ENCODE measurements at places on chromosomes 2 and 18.

- DNase-seq = no peak
Observed at GRCh38 chr2:192574552-192574951, 379.8 kb upstream of the TMEFF2 start.

DNA sequence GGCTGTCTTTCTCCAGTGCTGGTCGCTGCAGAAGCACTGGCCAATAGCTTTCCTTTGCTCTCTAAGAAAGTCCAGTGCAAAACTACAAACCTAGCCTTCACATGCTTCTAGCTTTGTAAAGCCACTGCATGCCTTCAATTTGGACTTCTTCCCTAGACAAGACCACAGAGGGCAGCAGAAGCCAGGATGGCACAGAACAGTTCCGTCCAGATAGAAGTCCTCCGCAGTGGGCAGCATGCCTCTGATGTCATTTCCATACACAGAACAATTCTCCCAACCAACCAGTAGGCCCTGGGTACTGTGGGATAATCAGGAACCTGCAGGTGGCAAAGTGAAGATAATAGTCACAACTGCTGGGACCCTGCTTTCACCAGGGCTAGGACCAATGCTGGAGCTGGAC is 3.3 kb downstream of the ST6GAL2 start:
- no peak for DNase-seq

GRCh38 chr18:5159080-5159479 is 38.0 kb downstream of the AKAIN1 start:
- no peak for DNase-seq

GRCh38 chr2:172833898-172834297 is 98.3 kb downstream of the RAPGEF4 start:
- no peak for DNase-seq

- DNase-seq = no peak
Observed at GRCh38 chr2:70778676-70779075, 10.7 kb upstream of the ADD2 start.

GRCh38 chr2:152330235-152330866 is 4.6 kb upstream of the FMNL2 start:
- no peak for DNase-seq

DNA sequence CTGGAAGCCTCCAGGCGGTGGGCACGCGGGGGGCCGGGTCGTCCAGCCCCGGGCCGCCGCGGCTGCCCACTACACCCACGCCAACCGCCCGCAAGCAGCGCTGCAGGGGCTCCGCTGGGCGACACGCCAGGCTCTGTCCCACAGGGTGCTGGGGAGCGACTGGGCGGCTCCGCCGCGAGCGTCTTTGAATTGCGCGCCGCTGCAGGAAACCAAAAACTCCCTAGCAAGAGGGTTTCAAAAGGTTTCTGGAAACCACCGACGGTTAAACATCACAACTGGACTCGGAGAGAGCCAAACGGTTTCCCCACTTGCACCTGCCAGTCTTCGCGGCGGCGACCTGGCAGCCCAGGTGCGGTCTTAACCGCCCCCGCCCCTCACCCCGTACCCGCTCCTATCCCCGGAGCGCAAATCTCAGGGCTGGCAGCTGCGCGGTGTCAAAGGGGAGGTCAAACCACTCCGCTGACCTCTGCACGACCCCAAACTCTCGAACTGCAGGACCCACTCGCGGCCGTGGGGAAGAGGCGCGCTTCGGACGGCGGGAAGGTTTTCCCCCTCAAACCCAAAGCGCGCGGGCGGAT is 1.0 kb downstream of the CXCR4 start:
- DNase-seq = peak; percentile 38

DNA sequence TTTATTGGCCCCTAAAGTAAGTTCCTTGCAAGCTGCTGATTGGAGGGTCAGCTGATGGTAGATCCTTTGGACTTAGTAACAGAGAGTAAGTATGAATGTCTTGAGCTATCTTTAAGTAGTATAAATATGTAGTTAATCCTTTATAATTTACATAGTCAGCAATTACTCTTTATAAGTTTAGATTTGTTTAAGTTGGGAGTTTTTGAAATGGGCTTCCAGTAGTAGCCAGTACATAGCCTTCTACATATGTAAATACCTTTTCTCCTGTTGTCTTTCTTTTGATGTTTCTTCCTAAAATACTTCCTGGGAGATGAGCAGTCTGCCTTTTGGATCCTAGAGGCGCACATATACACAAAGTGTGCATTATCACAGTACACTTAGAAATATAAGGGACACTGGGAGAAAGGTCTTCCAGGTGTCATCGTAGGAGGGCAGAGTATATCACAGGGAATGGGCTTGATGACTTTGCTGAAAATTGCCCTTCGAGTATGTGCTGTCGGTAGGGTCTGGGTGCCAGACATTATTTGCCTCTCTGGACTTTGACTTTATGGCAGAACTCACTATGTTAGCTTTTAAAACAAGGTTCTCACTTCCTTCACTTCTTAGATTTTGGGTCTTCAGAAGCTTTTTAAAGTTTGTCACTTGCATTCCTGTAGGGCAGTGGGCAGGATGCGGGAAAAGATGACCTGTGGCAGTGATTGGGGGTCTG is 21.6 kb downstream of the TTLL4 start:
- no peak for DNase-seq

DNA sequence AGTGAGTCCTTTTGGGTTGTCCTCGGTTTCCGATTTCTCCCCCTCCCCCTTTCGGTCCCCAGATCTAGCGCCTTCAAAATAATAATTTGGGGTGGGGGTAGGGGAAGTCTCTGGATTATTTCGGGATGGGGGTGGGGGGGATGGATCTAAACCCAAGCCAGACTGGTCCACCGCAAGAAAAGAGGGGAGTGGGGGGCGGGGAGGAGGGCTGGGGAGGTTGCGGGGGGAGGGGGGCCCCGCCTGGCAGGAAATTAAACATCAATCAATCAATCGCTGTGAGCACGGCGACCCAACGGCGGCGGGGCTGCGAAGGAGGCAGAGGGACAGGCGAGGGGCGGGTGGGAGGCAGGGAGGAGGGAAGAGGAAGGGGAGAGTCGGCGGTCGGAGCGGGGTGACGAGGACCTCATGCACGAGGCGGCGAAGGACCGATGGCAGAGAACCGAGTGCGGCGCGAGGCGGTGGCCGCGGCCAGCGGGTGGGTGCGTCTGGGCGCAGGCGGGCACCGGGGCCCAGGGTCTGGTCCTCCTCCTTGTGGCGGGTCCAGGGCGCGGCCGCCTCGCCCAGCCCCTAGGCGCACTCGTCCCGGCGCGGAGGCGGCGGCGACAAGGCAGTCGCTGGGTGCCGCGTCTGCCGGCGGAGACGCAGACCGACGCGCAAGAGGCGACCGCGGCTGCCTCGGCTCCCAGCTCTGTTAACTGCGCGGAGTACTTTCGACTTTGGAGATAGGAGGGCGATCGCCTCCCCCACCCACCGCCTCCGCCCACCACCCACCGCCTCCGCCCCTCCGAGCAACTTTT is 468 bp upstream of the SATB2 start:
- DNase-seq = peak; percentile 42

GRCh38 chr2:226124548-226125011 is 675.0 kb downstream of the IRS1 start:
- no peak for DNase-seq

GRCh38 chr2:201813996-201814760 is 7.8 kb downstream of the CDK15 start:
- no peak for DNase-seq

DNA sequence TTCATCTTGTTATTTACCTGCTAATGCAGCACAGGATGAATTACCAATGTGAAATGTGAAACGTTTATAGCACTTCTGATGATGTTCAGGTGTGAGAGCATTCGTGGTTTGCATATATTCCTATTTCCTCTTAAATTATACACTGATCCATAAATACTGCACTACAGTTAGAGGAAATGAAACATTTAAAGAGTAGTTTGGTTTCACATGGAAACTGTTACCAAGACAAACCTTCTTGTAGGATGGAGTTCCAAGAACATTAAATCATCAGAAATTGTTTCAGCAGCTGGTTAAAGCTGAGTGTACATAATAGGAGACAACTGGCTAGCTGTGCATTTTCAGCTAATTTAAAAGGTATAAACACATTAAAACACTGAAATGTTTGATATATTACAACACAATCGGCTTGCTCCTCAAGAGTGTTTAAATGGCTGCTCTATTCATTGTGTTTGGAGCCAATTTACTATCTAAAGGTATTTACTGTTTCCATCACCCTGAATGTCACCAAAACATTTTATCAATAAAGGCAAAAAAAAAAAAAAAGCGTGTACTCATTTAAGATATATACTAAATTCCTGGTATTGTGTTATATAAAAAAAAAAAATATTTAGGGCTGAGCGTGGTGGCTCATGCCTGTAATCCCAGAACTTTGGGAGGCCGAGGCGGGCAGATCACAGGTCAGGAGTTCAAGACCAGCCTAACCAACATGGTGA is 100.6 kb downstream of the DYM start:
- no peak for DNase-seq

GRCh38 chr2:186883666-186884065 is 34.7 kb upstream of the ZSWIM2 start:
- no peak for DNase-seq

DNA sequence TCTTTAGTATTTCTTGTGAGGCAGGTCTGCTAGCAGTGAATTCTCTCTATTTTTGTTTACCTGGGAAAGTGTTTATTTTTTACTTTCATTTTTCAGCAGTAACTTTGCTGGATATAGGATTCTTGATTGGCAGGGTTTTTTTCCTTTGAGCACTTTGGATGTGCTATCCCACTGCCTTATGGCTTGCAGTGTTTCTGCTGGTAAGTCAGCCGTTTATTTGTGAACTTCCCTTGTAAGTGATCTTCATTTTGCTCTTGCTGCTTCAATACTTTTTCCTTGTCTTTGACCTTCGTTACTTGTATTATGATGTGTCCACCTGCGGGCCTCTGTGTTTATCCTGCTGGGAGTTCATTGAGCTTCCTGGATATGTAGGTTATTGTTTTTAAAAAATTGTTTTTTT is 54.7 kb downstream of the SLC66A2 start:
- peak; percentile 52 for DNase-seq

DNA sequence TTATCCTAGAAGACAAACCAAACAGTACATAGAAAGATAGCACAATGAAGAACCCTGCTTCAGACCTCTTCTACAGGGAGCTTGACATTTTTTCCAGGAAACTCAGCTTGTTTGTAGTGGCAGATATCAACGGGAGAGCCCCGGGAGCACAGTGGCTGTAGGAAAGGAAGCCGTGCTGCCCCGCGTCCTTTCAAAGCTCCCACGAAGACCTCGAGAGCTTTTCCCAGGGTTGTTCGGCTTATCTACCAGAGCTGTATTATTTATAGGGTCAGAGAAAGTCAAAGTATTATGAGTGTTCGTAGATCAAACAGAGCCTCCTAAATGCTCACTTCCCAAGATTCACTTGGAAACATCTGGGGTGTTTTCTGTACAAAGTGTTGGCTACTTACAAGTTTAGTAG is 167.1 kb upstream of the COPS8 start:
- DNase-seq = no peak

DNA sequence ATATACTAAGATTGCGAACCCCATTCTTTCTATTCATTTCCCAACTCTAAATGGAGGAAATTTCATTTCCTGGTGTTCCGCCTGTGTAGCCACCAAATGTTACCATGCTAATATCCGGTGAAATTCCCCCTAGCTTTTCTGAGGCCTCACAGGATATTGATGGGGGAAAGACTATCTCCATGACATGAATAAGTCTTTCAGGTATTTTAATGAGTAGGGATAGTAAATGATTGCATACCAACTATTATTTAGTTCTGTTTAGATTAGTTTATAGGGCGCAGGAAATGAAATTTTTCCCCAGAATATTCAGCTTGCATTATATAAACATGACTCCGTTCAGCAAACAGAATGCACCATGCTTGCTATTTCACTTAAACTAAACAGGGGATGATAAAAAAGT is 55.4 kb downstream of the COL5A2 start:
- no peak for DNase-seq

DNA sequence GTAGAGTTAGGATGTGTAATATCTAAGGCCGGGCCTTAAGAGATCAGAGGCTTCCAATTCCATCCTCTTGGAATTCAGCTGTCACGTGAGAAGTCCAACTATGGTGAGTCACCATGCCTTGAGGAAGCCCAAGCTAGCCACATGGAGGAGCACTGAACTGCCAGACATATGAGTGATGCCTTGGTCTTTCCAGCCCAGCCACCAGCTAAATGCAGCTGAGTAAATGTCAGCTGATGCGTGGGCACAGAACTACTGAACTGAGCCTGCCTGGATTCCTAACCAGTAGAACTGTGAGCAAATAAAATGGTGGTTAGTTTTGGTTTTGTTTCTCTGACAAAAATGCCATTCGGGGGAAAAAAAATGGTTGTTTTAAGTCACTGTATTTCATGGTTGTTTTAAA is 153.7 kb upstream of the SERTAD2 start:
- no peak for DNase-seq

DNA sequence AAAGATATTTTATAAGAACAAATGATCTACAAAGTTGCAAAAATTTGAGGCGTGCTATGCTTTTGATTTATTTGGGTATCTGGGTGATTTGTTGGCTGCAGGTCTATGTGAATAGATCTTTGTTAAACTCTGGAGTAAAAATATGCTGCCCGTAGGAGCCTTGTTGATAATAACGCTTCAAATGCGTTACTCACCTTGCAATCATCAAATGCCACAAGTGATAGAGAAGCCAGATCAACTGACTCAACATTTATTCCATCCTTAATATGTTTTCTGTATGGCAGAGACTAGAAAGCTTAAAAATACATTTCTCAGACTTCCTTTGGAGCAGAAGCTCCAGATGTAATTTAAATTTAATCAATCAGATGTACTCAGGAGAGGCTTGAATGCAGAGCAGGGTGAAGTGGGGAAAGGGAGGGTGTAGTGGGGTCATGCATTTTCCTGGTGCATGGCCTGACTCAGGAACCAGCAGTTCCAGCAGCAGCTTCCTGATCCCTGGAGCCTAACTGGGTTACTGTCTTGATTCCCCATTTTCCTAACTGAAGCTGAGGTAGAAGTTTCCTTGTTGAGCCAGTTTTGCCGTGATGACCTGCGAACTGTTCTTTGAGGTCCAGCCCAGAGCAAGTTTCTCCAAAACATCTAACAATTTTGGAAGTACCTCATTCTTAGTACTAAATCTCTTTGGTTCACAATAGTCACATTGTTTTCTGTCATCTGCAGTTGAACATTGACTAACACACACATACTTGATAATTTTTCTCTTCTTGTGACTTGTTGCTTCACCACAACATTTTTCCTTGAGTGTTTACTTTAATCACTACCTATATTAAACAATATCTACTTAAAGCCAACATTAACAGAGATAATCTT is 284.7 kb upstream of the CWC22 start:
- DNase-seq = no peak

DNA sequence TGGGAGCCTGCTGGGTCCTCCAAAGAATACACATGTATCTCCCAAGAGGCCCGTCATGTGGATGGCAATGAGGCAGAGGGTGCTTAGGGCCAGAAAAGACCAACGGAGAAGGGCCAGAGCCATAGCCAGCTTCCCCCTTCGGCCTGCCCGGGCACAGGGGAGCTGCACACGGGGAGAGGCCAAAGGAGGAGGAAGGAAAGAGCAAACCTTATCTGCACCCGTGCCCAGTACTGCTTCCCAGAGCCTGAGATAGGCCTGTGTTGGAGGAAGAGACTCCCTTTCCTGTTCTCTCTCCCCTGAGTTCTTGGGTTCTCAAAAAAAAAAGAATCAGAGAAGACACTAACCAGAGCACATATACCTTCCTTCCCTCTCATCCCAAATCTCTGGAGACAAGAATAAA is 250.3 kb downstream of the ANAPC1 start:
- DNase-seq = no peak

- no peak for DNase-seq
Observed at GRCh38 chr2:47226923-47227220, 71.8 kb upstream of the STPG4 start.

GRCh38 chr18:64639536-64639935 is 490.6 kb upstream of the LINC00305 start:
- no peak for DNase-seq
